Stimulated activated CD4-positive, alpha-beta T cell treated with anti-CD3 and anti-CD28 coated beads, Interleukin-15, amount 100 ng/mL, for 1 hour (primary cell): ENCODE measurements at places on chromosomes 2 and 18.

DNA sequence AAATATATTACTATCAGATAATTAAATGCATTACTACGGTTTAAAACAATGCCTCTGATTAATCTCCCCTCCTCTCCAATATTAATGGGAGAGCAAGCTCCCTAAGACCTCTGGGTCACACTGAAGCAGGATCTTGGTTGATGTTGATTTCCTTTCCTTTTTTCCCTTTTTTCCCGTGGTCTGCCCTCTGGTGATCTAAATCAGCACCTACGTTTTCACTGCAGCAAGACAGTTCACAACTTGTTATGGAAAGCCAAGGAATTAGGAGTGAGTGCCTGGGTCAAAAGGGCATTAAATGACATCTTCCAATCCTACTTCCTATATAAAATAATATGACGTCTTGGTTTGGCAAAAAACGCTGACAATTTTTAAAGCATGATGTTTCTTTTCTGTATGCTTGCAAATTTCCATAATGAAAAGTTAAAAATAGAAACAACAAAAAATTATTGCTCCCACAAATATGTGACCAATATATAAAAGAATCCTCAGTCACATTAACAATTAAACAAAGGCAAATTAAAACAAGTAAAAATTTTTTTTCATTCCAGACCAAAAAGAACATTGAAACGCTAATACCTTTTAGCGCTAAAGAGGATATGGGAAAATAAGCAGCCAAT lies 7.9 kb upstream of the CFAP36 start:
- no peak for DNase-seq

GRCh38 chr2:151292141-151292540 lies 2.7 kb upstream of the NMI start:
- DNase-seq = no peak

GRCh38 chr2:15719566-15720313 lies 128.1 kb downstream of the DDX1 start:
- no peak for DNase-seq

DNA sequence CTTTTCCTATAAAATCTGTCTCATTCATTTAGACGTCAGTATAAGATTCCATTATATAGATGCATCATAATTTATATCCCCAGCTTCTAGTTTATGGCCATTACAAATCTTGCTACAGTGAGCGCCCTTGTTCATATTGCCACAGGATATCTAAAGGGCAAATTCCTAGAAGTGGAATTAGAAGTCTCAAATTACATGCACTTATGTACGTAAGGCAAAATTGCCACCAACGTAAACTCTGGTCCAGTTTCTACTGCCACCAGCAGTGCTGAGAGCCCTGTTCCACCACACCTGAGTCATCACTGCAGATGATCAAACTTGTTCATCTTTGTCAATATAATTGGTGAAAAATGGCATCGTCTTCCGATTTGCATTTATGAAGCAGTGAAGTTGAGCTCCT lies 90.9 kb upstream of the ID2 start:
- DNase-seq = no peak

- no peak for DNase-seq
Observed at GRCh38 chr2:63525905-63526304, 62.4 kb downstream of the WDPCP start.

DNA sequence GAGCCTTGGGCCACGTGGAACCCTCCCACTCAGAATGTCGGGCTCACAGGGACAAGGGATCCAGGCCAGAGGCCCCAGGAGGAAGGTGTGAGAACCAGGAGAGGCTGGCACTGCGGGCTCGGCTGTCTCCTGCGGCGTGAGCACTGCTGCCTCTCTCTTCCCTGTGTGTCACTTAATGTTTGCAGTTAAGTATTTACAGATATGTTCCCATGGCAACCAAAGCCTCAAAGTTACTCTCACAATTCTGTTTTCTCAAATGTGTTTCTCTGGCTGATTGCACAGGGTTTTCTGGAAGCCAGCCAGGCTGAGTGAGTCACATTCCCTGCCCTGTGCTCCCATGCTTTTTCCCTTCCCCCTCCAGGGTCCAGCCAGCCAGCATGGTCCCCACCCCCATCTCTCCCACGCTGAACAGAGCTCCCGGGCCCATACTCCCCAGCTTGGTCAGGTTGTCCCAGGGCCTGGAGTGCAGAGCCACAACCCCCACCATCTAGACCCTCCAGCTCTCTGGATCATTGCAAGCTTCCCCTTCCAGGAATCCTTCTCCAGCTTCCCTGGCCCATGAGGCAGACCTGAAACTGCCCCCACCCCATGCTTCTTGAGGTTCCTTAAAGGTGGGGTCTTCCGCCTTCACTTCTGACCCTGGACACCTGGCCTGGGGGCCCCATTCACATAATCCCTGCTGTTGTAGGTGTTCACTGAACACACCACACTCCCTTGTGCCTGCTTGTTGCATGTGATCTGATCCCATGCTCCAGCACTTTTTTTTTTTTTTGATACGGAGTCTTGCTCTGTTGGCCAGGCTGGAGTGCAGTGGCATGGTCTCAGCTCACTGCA lies 265.9 kb downstream of the CELF4 start:
- DNase-seq = no peak

- no peak for DNase-seq
Observed at GRCh38 chr2:126707941-126708340, 52.0 kb downstream of the GYPC start.

GRCh38 chr2:115569547-115569946 lies 1127.1 kb downstream of the DPP10 start:
- no peak for DNase-seq

DNA sequence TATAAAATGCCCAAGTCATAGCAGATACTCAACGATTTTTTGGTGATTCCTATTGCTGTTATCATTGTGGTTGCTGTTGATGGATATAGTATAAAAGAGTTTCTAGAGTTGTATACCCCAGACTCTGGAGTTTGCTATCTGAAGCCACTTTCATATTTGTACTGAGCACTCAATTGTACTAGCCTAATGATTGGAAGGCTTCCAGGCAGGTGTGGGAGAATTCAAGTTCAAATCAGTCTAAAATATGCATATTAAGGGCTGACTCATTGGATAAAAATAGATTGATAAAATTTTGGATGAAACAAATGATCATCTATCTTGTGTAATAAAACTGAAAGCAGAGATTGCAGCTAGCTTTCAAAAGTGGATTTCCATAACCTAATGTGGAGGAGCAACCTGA lies 122.9 kb downstream of the NEB start:
- no peak for DNase-seq

DNA sequence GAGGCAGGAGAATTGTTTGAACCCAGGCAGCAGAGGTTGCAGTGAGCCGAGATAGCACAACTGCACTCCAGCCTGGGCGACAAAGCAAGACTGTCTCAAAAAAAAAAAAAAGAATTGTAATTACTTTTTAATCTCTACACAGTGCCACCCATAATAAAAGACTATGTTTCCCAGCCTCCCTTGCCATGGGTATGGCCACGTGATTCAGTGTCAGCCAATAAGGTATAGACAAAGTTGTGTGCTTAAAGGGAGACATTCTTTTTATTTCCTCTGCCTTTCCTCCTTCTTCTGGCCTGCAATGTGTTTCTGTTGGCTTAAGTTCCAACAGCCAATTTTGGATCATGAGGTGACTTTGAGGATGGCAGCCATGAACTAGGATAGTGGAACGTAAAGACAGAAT lies 406.9 kb downstream of the LNPK start:
- no peak for DNase-seq

- no peak for DNase-seq
Observed at GRCh38 chr18:57982372-57983021, 61.5 kb upstream of the NEDD4L start.

- DNase-seq = no peak
Observed at GRCh38 chr2:29047083-29047845, 27.1 kb downstream of the PCARE start.

- no peak for DNase-seq
Observed at GRCh38 chr2:35585972-35586371, 769.6 kb upstream of the CRIM1 start.

- no peak for DNase-seq
Observed at GRCh38 chr2:90069290-90069894, 1377.9 kb downstream of the RPIA start.

DNA sequence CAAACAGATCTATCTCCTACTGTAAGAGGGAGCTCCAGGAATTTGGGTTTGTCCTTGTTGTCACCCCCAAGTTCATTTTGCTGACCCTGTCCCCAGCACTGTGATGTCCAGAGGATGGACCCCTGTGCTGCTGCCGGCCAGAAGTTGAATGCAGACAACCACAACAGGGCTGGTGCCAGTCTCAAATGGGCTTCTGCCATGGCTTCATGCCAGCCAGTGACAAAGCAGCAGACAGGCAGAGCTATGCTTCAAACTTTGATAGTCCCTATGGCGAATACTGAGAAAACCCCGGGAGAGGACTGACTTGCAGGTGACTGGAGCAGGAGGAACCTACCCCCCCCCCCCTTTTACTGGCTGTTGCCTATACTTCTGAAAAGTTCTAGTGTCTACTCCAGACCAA lies 3.2 kb downstream of the SMAD7 start:
- no peak for DNase-seq

- peak; percentile 64 for DNase-seq
Observed at GRCh38 chr2:113198790-113199612, 25.2 kb downstream of the PSD4 start.

GRCh38 chr2:133316557-133316956 lies 251.7 kb downstream of the NCKAP5 start:
- no peak for DNase-seq

DNA sequence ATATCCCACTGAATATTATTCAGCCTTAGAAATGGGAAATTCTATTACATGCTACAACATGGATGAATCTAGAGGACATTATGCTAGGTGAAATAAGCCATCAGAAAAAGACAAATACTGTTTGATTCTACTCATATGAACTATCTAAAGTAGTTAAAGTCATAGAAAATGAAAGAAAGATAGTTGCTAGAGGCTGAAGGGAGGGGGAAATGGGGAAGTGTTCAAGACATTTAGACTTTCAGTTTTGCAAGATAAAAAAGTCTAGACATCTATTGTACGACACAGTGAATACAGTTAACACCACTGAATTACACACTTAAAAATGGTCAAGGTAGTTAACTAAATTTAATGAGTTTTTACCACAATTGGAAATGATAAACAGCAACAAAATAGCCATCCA lies 835.9 kb upstream of the CHAC2 start:
- no peak for DNase-seq

GRCh38 chr18:23718243-23718720 lies 29.0 kb downstream of the LAMA3 start:
- DNase-seq = no peak

- no peak for DNase-seq
Observed at GRCh38 chr2:32773448-32773808, 145.6 kb downstream of the TTC27 start.

DNA sequence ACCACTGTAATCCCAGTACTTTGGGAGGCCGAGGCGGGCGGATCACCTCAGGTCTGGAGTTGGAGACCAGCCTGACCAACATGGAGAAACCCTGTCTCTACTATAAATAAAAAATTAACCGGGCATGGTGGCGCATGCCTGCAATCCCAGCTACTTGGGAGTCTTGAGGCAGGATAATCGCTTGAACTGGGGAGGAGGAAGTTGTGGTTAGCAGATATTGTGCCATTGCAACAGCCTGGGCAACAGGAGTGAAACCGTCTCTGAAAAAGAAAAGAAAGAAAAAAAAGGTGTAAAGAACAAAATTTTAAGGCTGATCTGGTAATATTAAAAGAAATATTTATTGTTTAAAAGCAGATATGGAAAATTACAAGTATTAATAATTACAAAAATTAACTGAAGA lies 29.7 kb downstream of the ZNF804A start:
- no peak for DNase-seq

DNA sequence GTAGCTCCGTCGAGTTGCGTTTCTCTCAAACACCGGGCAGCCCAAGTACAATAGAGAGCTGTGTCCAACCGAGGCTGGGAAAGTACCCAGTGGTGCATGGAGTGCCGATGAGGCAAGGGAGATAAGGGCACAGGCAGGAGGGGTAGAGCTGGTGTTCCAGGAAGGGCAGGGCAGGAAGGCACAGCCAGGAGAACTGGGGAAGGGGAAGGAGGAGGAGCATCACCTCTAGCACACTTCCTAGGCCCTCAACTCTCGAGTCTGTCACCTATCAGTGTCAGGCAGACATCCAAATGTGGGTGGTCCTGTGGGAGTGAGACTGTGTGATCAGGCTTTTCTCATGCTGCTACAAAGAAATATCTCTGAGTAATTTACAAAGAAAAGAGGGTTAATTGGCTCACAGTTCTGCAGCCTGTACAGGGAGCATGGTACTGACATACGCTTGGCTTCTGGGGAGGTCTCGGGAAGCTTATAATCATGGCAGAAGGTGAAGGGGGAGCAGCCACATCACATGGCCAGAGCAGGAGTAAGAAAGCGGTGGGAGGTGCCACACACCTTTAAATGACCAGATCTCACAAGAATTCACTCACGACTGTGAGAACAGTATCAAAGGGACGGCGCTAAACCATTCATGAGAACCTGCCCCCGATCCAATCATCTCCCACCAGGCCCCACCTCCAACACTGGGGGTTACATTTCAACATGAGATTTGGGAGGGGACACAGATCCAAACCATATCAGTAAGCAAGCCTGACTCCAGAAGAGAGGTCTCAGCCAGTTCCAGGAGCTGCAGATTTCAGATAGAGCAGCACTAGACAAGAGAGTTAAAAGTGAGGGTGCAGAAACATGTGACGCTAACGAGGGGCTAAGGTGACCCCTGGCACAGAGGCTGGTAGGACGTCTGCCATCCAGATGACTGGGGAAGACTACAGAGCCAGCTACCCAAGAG lies 75.7 kb downstream of the MBOAT2 start:
- DNase-seq = no peak

GRCh38 chr2:80238692-80239469 lies 65.7 kb downstream of the LRRTM1 start:
- no peak for DNase-seq

- DNase-seq = no peak
Observed at GRCh38 chr2:98463551-98463971, 18.9 kb downstream of the INPP4A start.

- DNase-seq = peak; percentile 49
Observed at GRCh38 chr2:12501469-12502158, 215.1 kb upstream of the TRIB2 start.

- DNase-seq = no peak
Observed at GRCh38 chr2:237057107-237057506, 28.6 kb upstream of the COPS8 start.

GRCh38 chr2:18325118-18325517 lies 235.3 kb downstream of the RDH14 start:
- DNase-seq = no peak

GRCh38 chr18:54613174-54613573 lies 22.1 kb downstream of the DYNAP start:
- DNase-seq = no peak

DNA sequence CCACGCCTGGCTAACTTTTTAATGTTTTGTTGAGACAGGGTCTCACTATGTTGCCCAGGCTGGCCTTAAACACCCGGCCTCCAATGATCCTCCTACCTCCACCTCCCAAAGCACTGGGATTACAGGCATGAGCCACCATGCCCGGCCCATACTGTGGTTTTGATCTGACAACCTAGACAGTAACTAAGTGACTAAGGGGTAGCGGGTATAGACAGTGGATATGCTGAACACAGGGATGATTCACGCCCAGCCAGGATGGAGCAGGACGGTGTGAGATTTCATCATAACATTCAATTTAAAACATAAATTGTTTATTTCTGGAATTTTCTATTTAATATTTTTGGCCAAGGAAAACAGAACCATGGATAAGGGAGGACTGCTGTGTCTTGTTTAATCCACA lies 36.0 kb upstream of the YPEL5 start:
- no peak for DNase-seq

- no peak for DNase-seq
Observed at GRCh38 chr18:36817039-36817438, 11.8 kb downstream of the TPGS2 start.
